Ascending aorta (tissue), 2 donors: ENCODE measurements at places on chromosomes 7 and 10. TPM values are rescaled to one million over a fixed set of nuclear protein-coding genes. Genes with fewer than 3 reads are reported as not detected.
A peak's percentile ranks its signal among the peaks of the same experiment; 100 is the strongest.

The WASHC2C gene
- 47.7 TPM for total RNA-seq

The UFSP1 gene
- 0.53 TPM for total RNA-seq

The SMKR1 gene
- total RNA-seq, result not detected

The MKX gene
- 15.8 TPM for total RNA-seq

The CACNB2 gene
- 0.96 TPM for total RNA-seq

The SMIM30 gene
- total RNA-seq, result 35.2 TPM

GRCh38 chr10:71434760-71435394, 38.2 kb downstream of the CDH23 start:
- no peak for DNase-seq

GRCh38 chr7:139103057-139103815, 6.3 kb downstream of the ZC3HAV1 start:
- DNase-seq, result no peak

DNA sequence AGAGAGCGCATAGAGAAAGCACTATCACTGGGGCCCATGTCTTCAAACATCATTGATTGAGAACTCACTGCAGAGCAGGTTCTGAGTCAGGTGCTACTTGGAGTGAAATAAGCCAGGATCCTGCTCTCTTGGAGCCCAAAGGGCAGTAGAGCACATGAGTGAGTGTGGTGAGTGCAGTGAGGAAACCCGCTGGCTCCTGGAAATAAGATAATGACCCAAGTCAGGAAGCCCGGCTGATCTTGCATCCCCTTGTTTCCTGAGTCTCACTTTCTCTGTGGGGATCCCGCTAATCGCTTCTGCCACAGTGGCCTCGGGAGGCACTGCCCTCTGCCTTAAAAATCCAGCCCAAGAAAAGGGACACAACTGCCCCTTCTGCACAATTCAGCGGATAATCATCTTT, 7.1 kb upstream of the FAM107B start:
- DNase-seq, result no peak

- no peak for DNase-seq
Observed at GRCh38 chr7:121961089-121961867, 88.3 kb downstream of the PTPRZ1 start.

GRCh38 chr7:101589976-101590662, 39.0 kb downstream of the MYL10 start:
- DNase-seq, result no peak

GRCh38 chr7:100675581-100676350, 2.2 kb downstream of the GNB2 start:
- DNase-seq, result peak; percentile 91

DNA sequence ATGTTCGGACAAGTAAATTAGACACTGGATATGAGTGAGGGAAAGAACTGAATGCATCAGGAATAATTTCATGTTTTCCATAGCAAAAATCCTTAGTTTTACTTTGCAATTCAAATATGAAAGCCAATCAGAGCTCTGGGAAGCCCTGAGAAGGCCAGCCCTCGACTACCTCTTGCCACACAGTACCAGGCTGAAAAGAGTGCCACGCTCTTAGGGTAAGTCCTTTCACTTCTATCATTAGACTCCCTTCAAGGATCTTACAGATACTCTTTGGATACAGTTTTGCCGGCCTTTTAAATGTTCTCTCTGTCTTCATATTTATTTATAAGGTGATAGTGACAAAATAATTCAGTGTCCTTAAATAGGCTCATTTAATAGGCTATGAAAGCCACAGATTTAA, 1.9 kb downstream of the COBL start:
- no peak for DNase-seq

DNA sequence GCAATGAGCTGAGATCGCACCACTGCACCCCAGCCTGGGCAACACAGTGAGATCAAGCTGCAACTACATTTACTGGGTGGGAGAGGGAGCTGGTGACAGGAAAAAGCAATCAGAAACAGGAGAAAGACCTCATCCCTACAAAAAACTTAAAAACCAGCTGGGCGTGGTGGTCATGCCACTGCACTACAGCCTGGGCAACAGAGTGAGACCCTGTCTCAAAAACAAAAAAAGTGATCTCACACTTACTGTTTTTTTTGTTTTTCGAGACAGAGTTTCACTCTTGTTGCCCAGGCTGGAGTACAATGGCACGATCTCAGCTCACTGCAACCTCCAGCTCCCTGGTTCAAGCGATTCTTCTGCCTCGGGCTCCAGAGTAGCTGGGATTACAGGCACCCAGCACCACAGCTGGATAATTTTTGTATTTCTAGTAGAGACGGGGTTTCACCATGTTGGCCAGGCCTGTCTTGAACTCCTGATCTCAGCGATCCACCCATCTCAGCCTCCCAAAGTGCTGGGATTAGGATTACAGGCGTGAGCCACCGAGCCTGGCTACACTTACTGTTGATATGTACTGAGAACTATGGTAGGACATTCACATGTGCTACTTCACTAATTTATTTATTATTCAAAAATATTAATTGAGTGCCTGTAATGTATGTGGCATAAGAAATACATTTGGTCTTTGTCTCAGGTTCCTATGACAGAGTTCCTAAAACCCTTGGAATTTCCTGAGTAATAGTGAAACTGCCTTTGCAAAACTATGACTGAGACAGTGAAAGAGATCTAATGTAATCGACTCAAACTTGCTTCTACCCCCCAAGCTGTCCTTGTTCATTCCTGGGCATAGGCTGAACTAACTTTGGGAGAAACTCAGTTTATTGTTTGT, 27.7 kb upstream of the NRBF2 start:
- no peak for DNase-seq

DNA sequence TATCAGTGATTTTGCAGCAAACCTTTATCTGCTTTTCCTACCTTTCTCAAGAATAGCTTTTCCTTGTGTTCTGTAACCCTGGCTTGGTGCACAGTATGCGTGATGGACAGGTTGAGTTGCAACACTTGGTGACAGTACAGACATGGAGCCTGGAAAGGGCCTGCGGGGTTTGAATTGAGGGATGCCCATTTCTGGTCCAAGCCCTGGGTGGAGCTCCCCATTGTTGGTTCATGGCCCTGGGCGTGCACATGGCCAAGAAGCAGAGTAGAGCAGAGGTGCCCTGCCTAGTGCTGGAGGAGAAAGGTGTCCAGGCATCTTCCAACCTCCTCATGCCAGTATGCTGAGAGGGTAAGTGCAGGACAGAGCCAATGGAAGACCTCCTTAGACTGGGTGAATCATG, 106.6 kb upstream of the MKLN1 start:
- peak; percentile 28 for DNase-seq

GRCh38 chr10:111107846-111108245, 31.0 kb downstream of the ADRA2A start:
- DNase-seq, result no peak

GRCh38 chr10:80196270-80196949, 8.9 kb downstream of the ANXA11 start:
- peak; percentile 90 for DNase-seq

GRCh38 chr10:131928248-131929095, 27.7 kb downstream of the PPP2R2D start:
- DNase-seq, result peak; percentile 45

DNA sequence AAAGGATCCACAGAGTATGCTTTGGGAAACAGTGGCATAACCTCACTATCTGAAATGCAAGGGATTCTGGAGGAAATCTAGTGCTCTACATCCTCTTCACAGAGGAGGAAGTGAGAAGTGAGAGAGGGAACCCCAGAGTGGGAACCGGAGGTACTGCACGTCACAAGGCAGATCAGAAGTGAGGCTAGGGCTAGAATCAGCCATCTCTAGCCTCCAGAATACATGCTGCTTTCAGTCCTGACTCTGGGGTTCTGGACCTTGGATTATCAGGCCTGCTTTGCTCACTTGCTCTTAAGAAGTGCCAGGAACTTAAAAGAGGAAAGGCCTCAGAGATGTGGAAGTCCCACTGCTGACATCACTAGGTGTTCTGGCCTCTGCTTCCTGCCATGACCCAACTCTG, 25.7 kb downstream of the ZNF503 start:
- no peak for DNase-seq

DNA sequence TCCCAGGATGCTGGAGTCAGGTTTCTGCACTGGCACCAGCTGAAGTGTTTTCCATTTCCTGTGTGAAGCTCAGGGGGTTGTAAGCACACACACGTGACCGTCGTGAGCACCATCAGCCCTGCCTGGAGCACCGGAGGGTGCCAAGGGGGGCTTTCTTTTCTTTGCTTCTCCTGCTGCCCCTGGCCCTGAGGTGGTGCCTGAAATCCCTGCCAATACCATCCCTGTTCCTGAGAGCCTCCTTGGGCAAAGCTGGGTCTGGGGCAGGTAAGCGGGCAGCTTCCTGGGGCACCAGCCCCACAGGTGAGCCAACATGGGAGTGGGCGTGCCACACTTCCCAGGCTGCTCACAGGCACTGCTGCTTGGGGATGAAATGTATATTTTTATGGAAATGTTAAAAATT, 593.6 kb downstream of the DNAJB6 start:
- no peak for DNase-seq

DNA sequence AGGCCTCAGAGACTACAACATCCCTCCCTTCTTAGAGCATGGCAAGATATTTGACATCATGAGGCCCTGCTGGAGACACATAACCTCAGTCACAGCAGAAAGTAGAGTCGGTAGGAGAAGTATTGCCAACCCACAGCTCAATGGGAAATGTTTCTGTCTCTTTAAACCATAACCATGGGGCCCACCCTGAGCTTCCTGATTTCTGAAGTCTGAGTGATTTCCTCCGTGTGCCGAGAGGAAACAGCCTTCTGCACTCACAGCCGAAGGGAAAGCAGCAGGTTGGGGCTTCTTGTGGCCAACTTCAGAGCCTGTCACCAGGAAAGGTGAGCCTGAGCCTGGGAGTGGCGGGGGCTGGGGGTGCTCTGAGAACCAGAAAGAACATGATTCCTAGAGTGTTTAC, at the start of gene GIMAP1:
TSS of gene GIMAP1 (plus strand) at position 246 of the 400 bp plus-strand sequence. CDS start 2,435 bp downstream, outside the sequence.
- DNase-seq, result no peak

DNA sequence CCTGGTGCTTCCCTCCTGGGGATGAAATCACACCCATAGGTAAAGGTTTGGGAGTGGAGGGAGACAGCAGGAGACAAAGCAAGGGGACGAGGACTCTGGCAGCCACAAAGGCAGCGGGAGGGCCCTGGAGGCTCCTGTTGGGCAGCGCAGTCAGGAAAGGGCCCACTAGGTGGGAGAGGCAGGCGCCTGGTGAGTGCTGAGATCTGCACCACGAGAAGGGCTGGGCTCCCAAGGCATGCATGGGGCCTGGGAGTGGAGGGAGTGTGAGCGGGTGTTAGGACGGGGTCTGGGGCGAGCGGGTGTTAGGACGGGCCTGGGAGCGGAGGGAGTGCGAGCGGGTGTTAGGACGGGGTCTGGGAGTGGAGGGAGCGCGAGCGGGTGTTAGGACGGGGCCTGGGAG, 13.0 kb downstream of the GET4 start:
- no peak for DNase-seq

GRCh38 chr10:128063736-128064107, 62.5 kb downstream of the MKI67 start:
- peak; percentile 59 for DNase-seq

- no peak for DNase-seq
Observed at GRCh38 chr10:17225808-17226207, 2.2 kb upstream of the VIM start.

GRCh38 chr10:91864099-91864498, 45.2 kb downstream of the FGFBP3 start:
- DNase-seq, result no peak

GRCh38 chr7:99560834-99561736, 2.6 kb downstream of the ZNF655 start:
- no peak for DNase-seq

- no peak for DNase-seq
Observed at GRCh38 chr7:116087984-116088383, 57.4 kb upstream of the TFEC start.

GRCh38 chr7:25870574-25870973, 281.4 kb upstream of the NFE2L3 start:
- no peak for DNase-seq

- DNase-seq, result no peak
Observed at GRCh38 chr10:34273340-34273739, 541.8 kb downstream of the PARD3 start.

DNA sequence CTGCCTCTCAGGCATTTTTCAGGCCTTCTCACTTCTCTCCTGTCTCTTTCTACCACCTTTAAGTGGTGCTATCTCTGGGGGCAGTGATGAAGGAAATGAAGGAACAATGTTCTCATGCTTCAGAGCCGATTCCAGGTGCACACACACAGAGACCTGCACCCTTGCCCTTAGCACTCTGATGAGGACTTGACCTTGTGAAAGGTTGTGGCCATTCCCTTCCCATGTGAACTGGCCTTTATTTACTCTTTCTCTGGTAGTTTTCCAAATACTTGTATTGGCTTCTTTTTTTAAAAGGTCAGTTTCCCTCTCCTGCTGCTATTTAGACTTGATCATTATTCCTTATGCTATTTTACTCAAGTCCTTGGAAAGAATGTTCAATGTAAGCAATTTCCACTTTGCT, 188.6 kb downstream of the MDFIC start:
- DNase-seq, result no peak

DNA sequence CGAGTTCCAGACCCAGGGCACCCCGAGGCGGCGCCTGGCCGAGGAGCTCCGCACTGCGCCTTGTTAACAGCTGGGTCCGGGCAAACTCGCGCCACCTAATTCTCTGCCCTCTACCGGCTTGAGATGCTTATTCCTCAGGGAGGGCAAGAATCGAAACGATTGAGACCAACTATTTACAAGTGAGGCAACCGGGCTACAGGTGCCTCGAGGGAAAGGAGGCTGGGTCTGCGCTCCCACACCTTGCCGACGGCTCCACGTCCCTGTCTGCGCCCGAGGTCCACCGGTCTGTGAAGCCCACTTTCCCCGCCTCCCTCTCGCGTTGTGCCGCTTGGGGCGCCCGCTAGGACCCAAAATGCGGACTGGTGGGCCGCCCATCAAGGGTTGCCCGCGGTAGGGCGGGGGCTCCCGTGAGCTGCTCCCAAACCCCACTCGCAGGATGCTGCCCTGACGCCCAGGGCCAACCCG, 527 bp downstream of the AKR1B1 start:
- DNase-seq, result peak; percentile 73

DNA sequence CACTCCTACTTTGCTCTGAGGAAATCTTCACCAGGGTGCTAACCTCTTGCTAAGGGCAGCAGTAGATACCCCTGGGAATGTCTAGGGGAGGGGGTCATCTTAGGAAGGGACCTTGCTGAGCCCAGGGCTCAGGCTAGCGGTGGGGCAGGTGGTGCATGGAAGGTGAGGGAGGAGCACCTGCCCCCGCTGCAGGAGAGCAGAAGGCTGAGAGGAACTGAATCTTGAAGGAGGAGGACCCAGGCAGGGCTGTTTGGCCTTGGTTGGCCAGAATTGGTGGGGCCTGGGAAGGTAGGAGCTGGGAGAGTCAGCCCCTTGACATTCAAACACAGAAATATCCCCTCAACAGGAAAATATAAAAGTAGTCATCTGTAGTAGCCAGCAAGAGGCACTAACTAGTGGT, 7.0 kb downstream of the CALHM3 start:
- no peak for DNase-seq
